HFFc6 (cell line): ENCODE measurements at places on chromosomes 3 and 15.

GRCh38 chr3:141491081-141491480 is 4.3 kb downstream of the RASA2 start:
- DNase-seq = no peak

DNA sequence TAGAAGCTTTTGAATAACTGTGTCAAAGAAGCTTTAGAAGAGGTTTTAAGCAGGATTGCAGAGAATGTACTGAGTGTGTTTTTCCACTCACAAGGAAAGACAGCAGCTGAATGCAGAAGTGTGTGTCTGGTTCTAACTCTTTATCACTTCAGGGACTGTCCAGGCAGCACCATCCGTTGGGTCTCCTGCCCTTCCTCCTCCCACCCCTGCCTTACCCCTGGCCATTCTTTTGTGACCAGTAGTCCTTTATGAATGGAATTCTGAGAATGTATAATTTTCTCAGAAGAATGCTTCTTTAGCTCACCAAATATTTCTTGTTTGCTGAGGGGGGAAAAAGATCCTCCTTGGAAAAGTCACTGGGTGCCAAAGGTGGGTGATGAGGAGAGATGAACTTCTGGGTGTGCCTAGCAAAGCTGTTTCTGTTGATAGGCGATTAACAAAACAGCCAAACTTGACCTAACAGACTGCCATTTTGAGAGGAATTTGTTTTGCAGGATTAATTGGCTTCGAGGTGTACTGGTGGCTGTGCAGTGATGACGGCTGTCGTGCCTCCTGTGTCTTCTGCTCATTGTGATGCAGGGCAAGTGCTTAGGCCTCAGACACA is 70.9 kb downstream of the IGF1R start:
- DNase-seq = peak; percentile 8

DNA sequence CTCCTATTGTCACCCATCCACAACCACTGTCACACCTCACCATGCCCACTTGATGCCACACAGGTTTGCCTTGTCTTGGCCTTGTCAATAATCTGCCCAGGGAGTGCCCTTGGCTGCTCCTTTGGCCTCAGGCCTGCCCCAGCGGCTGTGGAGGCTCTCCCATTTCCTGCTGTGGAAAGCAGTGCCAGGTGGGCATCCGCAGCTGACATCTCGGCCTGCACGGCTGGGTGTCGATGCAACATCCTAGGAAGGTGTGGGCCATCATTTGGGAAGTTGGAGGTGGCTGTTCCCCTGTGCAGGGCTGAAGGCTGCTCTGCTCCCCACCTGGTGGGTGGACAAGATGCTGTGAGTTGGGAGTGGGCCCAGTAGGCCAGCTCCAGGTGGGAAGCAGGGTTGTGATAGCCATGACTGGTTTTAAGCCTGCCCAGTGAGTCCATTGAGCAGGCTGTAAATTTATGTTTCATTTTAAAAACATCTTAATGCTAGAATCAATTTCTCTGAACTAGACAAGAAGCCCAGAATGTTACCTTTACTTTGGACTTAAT is 12.5 kb downstream of the DNAH1 start:
- no peak for DNase-seq

GRCh38 chr3:18775501-18775900 is 350.4 kb upstream of the SATB1 start:
- no peak for DNase-seq

DNA sequence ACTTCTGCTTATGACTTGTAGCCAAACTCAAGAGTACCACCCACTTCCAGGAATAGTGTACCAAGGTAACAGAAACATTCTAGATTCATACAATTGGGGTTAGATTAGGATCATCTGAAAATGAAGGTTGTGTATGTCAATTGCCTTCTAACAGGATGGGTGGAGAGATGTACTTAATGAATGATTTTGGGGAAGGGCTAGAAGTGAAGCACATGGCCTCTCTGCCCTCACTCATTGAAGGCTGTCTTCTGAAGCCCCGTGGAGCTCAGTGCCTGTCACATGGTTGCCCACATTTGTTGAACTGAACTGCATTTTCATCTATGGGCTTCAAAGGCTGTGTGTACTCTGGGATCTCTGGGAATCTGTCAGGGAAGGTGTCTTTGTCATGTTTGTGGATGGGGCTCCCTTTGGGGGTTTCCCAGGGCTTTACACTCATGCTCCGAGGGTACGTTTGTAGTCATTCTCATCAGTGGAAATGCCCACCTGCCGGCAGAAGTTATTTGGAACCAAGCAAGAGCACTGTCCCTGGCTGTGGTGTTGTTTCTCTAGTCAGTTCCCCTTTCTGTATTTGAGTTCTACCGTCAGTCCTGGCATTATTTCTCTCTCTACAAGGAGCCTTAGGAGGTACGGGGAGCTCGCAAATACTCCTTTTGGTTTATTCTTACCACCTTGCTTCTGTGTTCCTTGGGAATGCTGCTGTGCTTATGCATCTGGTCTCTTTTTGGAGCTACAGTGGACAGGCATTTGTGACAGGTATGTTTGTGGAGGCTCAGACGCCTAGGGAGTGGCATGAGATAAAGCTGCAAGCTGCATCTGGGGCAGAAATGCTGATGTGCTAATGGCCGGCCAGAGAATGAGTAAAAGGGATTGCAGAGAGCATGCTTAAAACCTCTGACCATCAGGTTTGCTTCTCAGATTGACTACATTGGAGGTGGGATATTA is 22.4 kb downstream of the CD86 start:
- DNase-seq = no peak

DNA sequence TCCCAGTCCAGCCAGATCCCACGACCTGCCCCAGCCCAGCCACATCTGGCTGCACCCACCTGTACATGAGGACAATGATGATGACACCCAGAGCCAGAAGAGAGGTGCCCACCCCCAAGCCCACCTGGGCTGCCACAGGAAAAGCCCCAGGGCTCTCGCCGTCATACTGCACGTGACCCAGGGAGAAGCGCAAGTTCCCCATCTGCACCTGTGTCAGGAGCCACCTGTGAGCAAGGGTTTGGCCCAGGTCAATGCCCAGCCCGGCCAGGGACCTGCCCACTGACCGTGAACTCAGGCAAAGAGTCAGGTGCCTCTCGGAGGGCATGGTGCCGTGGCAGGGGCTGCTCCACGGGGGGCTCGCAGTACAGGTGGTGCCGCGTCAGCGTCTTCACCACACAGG is 16.3 kb downstream of the PLXNB1 start:
- no peak for DNase-seq

DNA sequence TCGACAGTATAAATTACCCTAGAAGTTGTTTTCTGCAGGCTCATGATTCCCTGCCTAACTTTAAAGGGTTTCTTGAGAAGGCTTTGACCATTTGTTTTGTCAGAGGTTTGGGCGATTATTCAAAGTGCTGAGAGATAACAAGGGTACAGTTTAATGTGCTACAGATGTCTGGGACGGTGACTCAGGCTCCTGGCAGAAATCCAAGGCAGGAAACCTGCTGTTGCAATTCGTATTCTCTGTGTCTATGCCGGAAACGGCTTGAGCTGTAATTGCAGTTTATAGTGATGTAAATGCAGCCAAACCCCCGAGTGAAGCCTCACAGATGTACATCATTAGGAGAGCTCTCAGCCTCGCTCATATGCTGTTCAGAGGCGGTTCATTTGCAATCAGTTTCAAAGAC is 65.6 kb downstream of the SYNPR start:
- peak; percentile 97 for DNase-seq

- DNase-seq = no peak
Observed at GRCh38 chr15:44595246-44595645, 58.3 kb downstream of the EIF3J start.

- no peak for DNase-seq
Observed at GRCh38 chr15:47383102-47383501, 334.2 kb upstream of the SEMA6D start.

- no peak for DNase-seq
Observed at GRCh38 chr3:59364496-59364895, 314.7 kb upstream of the CFAP20DC start.

DNA sequence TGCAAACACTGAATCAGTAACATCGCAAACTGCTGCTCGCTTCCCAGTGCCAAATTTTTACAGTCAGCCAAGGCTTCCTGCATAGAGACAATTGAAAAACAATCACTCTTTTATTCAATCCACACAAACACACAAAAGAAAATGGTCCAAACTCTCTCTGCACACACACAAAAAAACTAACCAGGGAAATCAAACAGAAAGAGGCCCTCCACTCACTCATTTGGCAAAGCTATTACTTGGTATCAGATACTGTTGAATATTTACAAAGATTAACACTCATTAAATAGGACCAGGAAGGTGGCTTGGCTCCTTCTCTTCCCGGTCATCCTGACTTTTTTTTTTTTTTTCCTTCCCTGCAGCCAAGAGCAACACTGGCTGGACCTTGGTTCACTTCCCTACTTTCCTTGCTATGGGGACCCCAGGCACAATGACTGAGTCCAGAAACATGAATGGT is 62.4 kb upstream of the SPATA12 start:
- DNase-seq = no peak

DNA sequence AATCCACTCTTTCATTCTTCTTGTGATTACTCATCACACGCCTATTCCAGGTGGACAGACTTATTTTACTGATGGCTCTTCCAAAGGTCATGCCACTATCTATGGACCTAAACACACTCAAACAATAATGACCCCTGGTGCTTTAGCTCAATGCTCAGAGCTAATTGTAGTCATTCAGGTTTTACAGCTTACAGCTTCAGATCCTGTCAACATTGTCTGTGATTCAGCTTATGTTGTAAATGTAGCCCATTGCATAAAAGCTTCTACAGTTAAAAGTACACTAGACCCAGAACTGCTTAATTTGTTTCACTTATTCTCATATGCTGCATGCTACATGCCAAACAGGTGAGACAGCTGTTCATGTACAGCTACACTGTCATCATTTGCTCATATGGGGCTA is 49.2 kb downstream of the LSM3 start:
- peak; percentile 34 for DNase-seq

GRCh38 chr3:38323060-38323459 is 23.5 kb upstream of the XYLB start:
- no peak for DNase-seq

DNA sequence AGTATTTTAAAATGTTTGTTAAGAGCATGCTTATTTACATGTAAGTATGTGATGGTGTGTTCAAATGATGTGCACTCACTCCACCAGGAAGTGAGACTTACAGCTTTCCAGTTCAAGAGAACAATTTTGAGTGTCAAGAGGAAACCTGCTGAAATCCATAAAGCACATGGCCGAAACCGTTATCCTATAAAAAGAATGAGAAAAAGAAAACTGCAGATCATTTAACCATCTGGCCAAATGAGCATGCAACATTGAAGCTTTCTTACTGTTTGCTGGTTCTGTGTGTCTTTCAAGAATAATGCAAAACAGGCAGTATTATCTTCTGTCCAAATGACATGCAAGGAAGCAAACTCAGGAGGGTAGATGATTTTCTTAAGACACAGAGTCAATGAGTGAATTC is 26.3 kb downstream of the GABRR3 start:
- DNase-seq = no peak

DNA sequence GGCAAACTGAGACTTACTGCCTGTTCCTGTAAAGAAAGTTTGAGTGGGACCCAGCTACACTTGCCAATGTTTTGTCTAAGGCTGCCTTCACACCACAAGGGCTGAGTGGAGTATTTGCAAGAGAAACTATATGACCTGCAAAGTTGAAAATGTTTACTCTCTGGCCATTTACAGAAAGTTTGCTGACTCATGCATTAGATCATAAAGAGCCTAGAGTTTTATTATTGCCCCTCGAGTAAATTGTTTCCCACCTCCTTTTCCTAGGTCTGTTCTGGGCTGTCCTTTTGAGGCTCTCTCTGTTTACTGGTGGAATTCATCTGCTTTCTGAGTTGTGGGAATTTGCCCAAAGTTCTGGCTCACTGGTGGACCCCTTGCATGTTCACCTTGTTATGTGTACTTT is 6.7 kb upstream of the PROK2 start:
- no peak for DNase-seq

DNA sequence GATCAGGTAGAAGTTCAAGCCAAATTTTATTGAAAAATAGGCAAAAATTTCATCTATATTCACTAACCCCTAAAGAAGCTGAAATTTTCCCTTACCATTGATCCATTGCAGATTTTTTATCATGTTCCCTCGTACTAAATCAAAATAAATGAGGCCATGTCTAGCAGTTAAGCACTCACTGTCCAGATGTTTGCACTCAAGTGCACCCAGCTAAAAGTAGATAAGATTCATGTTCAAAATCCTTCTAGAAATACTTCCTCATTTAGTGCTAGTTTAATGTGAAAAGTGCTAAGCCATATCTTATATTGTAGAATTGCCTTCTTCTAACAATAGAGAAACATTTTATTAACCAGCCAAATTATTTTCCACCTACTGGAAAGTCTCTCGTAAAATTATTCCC is 164.7 kb upstream of the UBE2E2 start:
- DNase-seq = no peak

- DNase-seq = no peak
Observed at GRCh38 chr3:120364101-120364500, 14.9 kb upstream of the LRRC58 start.

DNA sequence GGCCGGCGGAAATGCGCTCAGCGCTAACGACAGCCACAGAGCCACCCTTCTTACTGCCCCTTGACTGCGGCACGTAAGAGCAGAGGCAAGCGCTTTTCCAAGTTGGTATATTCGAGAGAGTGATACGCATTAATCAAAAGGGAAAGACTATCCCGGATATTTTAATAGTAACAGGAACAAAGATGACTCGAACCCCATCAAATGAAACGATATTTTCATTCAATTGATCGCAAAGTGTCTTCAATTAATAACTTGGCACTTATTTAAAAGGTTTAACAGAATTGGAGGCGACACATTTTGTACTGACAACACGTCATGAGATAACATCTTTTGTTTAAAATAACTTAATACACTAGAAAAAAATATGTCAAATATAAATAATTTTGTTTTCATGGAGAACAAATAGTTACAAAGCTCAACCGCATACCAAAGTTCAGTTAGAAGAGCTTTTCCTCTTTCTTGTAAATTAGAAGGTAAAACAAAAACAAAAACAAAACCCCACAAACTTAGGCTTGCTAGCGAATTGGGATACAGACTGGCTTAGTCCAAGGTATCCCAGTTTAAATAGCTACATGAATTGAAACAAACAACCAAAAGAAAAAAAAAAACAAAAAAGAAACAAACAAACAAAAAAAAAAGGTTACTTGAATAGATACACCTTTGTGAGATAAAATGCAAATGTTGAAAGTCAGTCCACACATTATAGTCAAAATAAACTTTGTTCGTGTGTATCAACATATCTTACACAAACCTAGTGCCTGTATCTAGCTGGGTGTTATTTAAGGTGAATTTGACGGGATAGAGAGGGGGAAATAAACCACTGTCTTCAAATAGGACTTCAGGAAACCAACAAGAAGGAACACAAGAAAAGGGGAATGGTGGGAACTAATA is 10.2 kb downstream of the SHOX2 start:
- no peak for DNase-seq

DNA sequence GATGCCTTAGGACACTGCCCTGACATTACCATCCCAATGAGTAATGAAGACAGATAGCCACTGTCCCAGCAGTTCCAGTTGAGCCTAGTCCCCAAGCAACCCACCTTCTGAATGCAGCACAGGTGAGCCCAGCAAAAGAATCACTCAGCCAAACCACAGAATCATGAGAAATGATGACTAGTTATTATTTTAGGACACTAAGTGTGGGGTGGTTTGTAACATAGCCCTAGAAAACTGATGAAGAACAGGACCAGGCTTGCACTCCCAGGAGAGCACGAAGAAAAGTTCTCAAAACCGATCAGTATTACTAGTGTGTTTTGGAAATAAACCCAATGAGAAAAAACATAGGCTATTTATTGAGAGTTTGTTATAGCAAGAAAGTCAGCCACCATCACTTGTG is 129.6 kb upstream of the CNTN6 start:
- DNase-seq = no peak

GRCh38 chr3:167162083-167162482 is 218.0 kb downstream of the ZBBX start:
- no peak for DNase-seq
